Activated CD4-positive, CD25-positive, alpha-beta regulatory T cell (primary cell): ENCODE measurements at places on chromosomes 7 and 10.

GRCh38 chr7:72042855-72043254 is 369.3 kb downstream of the CALN1 start:
- DNase-seq: no peak

GRCh38 chr7:159128767-159129166 is 15.9 kb downstream of the VIPR2 start:
- no peak for DNase-seq

GRCh38 chr7:90850066-90850465 is 253.9 kb downstream of the CDK14 start:
- DNase-seq: no peak

GRCh38 chr10:131193923-131194322 is 117.6 kb downstream of the TCERG1L start:
- no peak for DNase-seq

DNA sequence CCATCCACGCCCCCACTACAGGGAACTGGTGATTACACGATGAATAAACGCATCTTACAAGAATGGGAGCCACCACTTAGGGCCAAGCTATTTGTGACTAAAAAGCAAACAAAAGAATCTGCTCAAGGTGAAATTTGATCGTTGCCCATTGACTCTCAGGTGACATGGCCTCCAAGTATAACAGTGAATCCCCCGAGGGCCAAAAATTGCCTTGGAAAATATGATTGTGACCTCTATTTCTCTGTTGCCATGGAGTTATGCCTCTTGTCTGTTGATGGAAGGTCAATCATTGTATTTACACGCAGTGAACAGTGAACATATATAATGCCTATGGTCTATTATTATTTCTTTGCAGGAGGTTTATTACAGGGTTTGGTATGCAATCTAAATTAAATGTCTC is 282.3 kb downstream of the KLF6 start:
- DNase-seq: no peak

GRCh38 chr7:110573862-110574528 is 516.9 kb upstream of the LRRN3 start:
- no peak for DNase-seq

DNA sequence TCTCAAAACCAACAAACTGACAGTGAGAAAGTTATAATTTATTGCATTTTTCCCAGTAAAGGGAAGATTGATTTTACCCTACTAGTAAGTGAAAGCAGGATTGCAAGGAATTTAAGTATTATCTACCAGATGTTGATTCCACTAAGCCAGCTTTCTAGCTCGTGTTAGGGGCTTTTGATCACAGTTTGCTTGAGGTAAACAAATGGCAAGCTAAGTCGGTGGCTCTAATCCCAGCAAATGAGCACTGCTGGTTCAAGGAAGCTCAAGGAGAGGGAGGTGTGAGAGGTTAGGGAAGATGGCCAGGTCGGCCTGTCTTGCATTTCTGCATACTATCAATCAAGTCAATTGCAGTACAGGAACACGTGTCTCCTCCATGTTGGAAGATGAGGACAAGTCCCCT is 448.7 kb upstream of the POM121L12 start:
- DNase-seq: no peak

DNA sequence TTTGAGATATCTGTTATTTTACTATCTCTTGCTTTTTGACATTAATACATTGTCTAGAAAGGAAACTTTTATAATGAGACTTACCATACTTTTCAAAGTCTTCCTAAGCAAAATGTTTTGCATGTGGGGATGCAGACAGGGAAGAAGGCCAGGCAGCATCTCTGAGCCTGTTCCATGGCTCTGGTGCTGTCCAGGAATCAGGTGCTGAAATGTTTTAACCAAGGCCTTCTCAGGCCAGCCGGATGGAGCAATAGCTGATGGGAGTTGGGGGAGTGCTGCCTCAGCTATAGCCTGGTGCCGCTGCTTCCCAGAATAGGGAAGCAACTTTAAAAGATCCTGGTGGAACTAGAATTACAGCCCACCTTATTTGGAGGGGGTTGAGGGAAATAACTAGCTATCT is 38.5 kb downstream of the CRTAC1 start:
- DNase-seq: no peak

GRCh38 chr7:152862856-152863255 is 103.3 kb downstream of the ACTR3B start:
- no peak for DNase-seq

- no peak for DNase-seq
Observed at GRCh38 chr10:93344691-93345090, 137.4 kb downstream of the MYOF start.

DNA sequence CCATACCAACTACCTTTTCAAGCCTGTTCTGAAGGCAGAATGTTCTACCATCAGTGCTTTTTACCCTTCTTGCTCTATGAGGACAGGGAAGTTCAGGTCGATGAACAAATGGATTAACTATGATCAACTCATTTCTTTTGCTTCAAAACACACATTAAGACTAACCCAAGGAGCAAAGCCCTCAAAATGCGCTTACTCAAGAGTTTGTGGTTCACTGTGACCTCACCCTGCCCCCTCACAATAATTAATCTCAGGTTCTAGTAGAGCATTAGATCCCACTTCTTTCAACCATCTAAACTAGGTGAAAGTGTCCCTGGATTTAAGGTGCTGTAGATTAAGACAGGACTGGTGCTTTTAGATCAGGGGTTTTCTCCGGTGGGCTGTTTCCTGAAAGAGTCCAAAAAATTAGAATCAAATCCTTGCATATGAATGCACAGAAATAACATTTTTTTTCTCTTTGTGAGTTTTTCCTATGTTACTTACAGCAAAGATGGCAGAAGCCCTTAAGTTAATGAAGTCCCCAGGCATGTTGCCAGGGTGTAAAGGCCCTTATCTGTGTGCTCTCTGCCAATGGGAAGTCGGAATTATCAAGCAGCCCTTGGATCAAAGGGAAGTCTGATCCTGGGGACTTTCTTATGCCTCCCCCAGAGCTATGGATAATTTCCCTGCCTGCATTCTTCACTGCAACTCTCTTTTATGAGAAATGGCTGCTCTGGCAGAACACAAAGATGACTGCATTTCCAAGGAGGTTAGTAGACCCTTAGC is 205.5 kb upstream of the STK17A start:
- no peak for DNase-seq

DNA sequence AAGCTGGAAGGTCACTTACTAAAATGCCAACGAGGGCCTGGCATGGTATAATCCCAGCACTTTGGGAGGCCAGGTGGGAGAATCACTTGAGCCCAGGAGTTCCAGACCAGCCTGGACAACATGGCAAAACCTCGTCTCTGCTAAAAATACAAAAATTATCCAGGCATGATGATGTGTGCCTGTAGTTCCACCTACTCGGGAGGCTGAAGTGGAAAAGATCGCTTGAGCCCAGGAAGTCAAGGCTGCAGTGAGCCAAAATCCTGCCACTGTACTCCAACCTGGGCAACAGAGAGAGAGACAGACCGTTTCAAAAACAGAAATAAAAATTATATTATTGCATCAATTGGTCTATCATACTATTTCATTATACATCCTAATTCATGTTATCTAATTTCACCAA is 18.1 kb upstream of the FAM53B start:
- no peak for DNase-seq

GRCh38 chr10:72746426-72747363 is 54.8 kb downstream of the MCU start:
- DNase-seq: no peak

DNA sequence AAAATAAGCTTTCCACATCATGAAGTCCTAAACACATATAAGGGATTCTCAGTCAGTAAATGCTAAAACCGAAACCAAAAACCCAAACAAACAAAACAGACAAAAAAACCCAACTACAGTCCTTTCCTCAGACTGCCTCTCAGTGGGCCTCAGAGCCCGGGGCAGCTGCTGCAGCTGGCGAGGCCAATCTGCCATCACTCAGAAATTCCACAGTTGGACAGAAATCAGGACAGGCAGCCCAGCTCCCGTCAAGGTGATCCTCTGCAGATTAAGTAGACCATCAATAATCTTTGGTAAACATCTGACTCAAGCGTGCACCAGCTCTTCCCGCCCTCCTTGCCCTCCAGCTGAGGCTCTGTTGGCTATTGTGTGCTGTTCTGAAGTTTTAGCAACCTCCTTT is 142.2 kb downstream of the ATXN7L1 start:
- DNase-seq: no peak

GRCh38 chr7:153675131-153675530 is 377.1 kb upstream of the DPP6 start:
- no peak for DNase-seq

- DNase-seq: no peak
Observed at GRCh38 chr10:51242393-51242792, 168.1 kb downstream of the PRKG1 start.

DNA sequence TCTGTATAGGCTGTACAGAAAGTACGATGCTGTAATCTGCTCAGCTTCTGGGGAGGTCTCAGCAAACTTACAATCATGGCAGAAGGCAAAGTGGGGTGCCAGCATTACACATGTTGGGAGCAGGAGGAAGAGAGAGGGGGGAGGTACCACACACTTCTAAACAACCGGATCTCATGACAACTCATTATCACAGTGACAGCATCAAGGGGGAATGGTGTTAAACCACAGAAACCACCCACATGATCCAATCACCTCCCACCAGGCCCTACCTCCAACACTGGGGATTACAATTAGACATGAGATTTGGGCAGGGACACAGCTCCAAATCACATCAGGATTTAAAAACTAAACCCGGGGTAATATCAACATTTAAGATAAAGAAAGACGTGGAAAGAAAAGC is 468.8 kb upstream of the AUTS2 start:
- DNase-seq: no peak

- DNase-seq: no peak
Observed at GRCh38 chr10:132558516-132559413, 21.2 kb downstream of the INPP5A start.

GRCh38 chr7:100384628-100385294 is 11.5 kb downstream of the PILRA start:
- DNase-seq: no peak

- DNase-seq: no peak
Observed at GRCh38 chr7:14125998-14126397, 136.5 kb upstream of the ETV1 start.

GRCh38 chr7:101124376-101125056 is 2.4 kb upstream of the SERPINE1 start:
- DNase-seq: no peak

DNA sequence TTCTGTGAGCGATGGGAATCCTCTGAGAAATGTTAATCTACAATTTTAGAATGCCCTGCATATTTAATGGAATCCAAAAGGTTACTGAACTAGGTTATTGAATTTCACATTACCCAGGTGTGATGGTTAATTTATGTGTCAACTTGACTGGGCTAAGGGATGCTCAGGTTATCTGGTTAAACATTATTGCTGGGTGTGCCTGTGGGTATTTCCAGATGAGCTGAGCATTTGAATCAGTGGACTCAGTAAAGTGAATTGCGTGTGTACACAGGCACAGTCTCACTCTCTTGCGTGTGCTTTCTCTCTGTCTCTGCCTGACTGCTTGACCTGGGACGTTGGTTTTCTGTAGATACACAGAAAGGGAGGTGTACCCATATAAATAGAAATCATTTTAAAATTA is 21.7 kb downstream of the RNF32 start:
- no peak for DNase-seq

GRCh38 chr10:68543004-68543918 is 15.9 kb upstream of the SLC25A16 start:
- DNase-seq: no peak

DNA sequence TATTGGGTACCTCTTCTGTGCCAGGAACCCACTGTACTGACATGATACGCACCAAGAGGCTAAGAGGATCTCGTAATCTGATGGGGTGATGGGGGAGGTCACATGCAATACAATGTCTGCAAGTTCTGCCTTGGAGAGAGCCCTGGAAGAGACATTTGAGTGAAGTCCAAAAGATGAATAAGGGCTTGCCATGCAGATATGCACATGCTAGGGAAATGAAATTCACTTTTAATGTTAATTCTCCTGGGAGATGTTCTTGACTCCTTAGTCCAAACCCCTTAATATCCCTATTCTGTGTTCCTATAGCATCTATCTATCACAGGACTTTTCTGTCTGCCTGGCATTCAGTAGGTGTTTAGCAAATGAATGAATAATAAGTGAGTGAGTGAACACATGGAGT is 54.0 kb upstream of the GLCCI1 start:
- DNase-seq: no peak

GRCh38 chr7:149050941-149051340 is 22.6 kb upstream of the PDIA4 start:
- DNase-seq: no peak

GRCh38 chr7:17646253-17646956 is 293.9 kb downstream of the SNX13 start:
- no peak for DNase-seq

- DNase-seq: no peak
Observed at GRCh38 chr7:6628045-6628444, 9.1 kb upstream of the ZNF316 start.

DNA sequence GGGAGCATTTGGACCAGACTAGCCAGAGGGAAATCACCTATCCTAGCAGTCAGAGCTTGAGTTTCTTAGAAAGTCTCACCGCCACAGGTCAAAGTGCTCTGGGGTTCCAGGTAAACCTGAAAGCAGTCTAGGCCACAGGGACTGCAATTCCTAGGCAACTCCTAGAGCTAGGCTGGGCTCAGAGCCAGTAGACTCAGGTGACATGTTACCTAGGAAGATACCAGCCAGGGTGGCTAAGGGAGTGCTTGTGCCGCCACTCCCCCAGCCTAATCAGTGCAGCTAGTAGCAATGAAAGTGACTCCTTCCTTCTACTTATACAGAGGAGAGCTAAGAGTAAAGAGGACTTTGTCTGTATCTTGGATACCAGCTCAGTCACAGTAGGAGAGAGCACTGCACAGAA is 348.7 kb upstream of the HPS1 start:
- no peak for DNase-seq
